ENCODE measurements at places on chromosomes 5 and 9.
A peak's percentile ranks its signal among the peaks of the same experiment; 100 is the strongest.

GRCh38 chr9:109775516-109775915 lies 4.5 kb upstream of the PALM2AKAP2 start:
- no peak for DNase-seq

GRCh38 chr5:103487218-103487617 lies 75.4 kb downstream of the NUDT12 start:
- no peak for DNase-seq

GRCh38 chr5:123783421-123783820 lies 271.4 kb downstream of the CSNK1G3 start:
- DNase-seq, result no peak

GRCh38 chr5:2530609-2531008 lies 220.9 kb downstream of the IRX2 start:
- no peak for DNase-seq

DNA sequence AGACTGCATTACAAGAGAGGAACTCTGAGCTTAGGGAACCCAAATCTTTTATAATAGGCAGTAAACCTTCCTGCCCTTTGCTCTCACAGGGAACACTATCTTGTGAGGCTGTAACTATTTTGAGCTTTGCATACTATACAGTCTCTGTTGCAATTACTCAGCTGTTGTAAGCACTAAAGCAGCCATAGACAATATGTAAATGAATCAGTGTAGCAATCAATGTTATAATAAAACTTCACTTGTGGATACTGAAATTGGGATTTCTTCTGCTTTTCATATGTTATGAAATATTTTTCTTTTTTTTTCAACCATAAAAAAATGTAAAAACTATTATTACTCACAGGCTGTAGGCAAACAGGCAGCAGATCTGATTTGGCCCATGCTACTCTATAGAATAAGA lies 16.7 kb upstream of the UBQLN1 start:
- DNase-seq, result no peak

DNA sequence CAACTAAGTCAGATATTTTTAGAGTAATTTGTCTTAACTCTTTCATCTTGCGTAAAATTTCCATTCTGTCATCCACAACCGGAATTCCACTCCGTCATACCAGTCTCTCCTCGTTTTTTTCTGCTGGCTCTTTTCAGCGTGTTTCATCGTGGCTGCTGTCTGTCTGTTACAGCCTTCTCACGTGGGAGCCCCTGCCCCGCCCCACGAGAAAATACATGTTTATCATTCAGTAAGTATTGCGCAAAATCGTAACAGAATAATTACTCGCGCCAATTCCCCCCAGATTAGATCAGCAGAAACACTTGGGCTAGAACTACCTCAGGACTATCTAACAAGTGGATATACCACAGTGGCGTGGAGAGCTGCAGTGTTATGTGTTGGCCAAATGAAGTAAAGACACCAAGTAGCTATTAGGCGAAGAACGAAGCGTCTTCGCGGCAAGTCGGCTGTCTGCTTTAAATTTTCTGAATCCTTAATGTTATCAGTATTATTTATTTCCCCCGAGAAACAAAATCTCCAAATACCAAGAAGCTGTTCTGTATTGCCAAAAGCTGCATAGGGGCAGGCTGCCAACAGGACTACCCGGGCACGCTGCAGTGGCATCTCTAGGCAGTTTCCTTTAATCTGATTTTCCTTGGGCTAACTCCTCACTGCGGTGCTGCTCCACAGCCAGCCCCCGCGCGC lies 566 bp upstream of the FOCAD start:
- peak; percentile 49 for DNase-seq

- DNase-seq, result no peak
Measured at GRCh38 chr5:34791761-34792244, 47.2 kb upstream of the TTC23L start.

DNA sequence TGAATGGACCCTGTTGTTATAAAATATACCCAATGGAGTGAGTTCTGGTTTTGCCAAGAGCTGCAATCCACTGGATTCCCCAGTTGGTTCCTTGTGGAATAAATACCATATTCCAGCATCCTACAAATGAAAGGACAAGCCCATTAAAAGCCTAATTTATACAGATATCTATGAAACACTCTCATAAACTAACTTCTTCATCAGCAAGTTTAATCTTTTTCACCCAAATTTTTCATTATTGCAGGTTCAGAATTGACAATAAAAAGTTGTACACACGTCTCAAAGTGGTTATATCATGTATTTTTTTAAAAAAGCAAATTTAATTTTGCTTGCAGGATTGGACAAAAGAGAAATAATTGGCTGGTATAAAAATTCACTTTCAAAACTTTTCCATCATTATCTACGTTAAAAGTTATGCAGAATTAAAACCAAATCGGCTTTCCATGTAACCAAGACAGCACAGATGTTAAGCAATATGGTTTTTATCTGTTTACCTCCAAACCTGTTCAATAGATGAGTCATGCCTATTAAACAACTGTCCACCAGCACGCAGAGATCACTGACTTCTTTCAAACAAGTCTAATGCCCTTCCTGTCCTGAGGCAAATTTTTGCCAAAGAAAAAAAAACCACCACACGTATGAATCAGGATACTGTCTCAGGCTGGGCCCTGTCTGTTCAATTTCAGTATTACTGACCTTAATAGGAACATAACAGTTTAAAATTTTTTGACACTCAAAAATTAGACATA lies 42.5 kb downstream of the CEMIP2 start:
- DNase-seq, result no peak

GRCh38 chr9:113682297-113682771 lies 193.8 kb upstream of the ZNF618 start:
- peak; percentile 38 for DNase-seq

- no peak for DNase-seq
Measured at GRCh38 chr9:98406469-98406868, 151.0 kb upstream of the TBC1D2 start.

Measured in CD4-positive, alpha-beta T cell treated with Interleukin-12 subunit alpha and Interleukin-12 subunit beta, for 1 hour (primary cell).